ENCODE measurements at places on chromosomes 5 and 9.

DNA sequence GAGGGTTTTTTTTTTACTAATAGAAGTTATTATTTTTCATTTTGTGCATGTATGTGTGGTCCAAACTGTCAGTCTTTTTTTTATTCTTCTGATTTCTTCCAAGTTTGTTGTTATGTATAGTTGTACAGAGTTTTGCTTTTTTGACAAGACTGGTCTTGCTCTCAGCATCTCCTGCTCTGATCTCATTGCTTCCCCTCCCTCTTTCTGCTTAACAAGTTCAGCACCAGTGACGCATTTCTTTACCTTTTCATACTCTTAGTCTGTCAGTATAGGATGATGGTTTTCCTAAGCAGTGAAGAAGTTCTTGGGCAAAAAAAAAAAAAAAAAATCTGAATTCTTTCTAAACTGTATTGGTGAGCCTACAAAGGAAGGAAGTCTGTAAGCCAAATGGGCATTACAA is 135.1 kb downstream of the CD180 start:
- DNase-seq: no peak

DNA sequence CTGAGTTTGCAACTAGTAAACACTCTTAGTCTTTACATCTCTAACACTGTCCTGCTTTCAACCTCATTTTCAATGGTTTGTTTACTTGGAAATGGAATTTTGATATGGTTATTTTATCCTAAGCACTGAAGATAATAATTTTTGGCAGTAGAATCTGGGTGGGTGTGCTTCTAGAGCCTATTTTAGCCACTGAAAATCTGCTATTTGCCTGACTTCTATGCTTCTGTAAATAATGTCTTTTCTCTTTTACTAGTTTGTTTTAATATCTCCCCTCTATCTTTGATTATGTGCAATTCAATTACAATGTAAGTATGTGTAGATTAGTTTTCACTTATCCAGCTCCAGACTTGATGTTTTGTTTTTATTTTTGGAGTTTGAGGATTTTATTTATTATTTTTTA is 197.5 kb downstream of the TUSC1 start:
- no peak for DNase-seq

DNA sequence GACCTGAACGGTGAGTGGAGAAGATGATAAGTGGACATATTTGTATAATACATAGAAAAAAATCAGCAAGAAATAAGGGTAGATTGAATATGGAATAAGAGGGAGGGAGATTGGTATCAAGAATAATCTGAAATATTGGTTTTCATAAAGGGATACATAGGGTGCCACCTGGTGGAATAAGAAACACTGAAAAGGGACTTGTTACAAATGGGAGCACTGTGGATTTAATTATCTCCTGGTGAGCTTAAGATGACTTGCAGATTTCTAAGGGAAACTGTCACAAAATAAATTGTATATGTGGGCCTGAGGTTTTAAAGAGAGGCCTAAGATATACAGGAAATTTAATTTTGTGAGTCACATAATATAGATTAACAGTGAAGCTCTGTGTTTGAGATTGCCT is 1403.5 kb upstream of the CDH18 start:
- DNase-seq: no peak

GRCh38 chr9:83656952-83657351 is 34.0 kb downstream of the IDNK start:
- DNase-seq: no peak

- DNase-seq: no peak
Observed at GRCh38 chr5:83777856-83778255, 57.2 kb upstream of the HAPLN1 start.

DNA sequence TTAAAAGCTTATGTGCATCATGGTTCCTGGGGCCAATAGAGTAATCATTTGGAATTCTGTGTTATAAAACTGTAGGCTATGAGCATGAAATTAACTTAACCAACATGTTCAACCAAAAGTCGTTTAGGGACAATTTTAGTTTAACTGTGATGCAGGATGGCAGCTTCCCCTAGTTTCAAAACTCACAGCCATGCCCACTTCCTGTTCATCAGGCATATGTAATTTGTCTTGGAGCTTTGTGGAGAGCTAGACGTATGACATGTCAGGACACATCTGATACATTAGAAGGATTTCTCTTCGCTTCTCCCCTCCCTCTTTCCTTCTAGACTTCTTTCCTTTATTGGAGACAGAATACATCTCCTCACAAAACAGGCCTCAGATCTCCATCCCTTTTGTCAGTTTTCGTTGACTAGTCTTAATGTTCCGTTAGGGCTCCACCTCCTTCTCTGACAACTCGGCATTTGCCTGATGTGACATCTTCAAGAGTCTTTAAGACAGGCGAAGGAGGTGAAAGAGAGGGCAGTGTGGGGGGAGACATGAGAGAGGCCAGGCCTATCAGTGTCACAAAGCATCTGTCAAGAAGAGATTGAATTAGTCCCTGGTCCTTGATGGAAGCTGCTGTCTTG is 176.0 kb downstream of the MSX2 start:
- no peak for DNase-seq

DNA sequence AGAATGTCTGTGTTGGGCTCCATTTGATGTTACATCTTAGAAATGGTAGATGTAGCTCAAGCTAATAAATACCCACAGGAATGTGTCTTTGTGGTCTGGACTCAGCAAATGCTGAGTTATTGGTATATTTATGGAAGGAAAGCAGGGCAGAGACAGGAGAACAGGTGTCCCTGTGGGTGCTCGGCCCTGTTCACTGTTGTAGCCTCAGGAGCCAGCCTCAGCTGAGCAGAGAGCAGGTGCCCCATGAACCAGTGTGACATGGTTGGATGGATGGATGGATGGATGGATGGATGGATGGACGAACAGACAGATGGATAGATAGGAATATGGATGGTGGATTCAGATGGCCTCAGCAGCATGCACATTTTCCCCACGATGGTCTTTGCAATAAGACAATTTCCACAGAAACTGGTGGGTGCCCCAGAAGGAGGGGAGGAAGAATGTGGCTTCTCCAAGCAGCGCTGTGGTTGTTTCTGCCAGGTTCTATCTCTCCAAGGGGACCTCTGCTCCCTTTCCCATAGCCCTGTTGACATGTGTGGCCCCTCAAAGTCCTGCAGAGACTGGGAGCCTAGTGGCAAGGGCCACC is 8.2 kb upstream of the IRF1 start:
- DNase-seq: no peak

DNA sequence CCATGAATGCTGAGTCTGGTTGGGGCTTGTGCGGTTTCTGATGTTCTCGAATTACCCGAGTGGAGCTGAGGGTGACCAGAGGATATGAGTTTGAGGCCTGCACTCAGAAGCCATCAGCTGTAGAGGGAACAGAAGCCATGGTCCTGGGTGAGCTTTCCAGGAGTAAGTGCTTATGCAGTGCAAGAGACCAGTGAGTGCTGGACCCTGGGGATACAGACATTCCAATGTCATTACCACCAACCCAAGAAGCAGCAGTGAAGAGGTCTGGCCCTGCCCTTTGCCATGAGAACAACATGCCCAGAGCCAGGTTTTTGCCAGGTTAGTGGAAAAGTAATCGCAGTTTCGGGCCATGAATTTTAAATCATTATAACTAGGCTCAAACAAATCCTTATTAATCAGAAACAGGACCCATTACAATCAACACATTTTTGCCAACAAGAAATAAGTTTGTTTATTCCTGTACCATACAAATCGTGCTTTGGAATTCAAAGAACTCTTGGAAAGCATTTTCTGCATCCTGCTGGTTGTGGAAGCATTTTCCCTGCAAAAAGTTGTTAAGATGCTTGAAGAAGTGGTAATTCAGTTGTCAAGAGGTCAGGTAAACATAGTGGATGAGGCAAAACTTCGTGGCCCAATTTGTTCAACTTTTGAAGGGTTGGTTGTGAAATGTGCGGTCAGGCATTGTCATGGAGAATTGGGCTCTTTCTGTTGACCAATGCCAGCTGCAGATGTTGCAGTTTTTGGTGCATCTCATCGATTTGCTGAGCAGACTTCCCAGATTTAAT is 154.6 kb downstream of the SYK start:
- no peak for DNase-seq

GRCh38 chr5:130541617-130542221 is 623.3 kb downstream of the HINT1 start:
- DNase-seq: no peak

GRCh38 chr5:37799865-37800421 is 39.9 kb downstream of the GDNF start:
- DNase-seq: no peak

Data from stimulated activated CD4-positive, alpha-beta T cell treated with anti-CD3 and anti-CD28 coated beads, TNF-alpha, amount 100 ng/mL, for 4 hours (primary cell).